ENCODE measurements at places on chromosomes 1 and 21.

- no peak for DNase-seq
Measured at GRCh38 chr1:200281201-200281835, 128.5 kb downstream of the ZNF281 start.

DNA sequence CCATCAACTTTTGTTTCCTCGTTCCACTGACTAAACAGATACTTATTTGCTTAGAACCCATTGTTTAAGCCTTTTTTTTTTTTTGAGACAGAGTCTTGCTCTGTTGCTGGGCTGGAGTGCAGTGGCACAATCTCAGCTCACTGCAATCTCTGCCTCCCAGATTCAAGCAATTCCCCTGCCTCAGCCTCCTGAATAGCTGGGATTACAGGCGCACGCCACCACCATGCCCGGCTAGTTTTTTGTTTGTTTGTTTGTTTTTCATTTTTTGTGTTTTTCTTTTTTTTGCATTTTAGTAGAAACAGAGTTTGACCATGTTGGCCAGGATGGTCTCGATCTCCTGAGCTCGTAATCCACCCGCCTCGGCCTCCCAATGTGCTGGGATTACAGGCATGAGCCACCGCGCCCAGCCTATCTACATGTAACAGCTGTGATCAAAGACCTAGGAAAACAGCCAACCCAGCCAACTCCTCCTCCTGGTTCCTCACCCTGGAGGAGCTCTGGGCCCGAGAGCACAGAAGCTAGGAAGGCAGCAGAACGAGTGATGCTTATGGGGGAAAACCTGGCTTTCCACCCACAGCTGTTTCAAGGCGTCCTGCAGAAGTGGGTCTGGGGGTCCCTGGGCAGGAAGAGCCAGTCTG lies 32.9 kb downstream of the KCNN3 start:
- DNase-seq: peak; percentile 54

GRCh38 chr1:85085417-85085816 lies 37.1 kb upstream of the MCOLN3 start:
- DNase-seq: no peak

DNA sequence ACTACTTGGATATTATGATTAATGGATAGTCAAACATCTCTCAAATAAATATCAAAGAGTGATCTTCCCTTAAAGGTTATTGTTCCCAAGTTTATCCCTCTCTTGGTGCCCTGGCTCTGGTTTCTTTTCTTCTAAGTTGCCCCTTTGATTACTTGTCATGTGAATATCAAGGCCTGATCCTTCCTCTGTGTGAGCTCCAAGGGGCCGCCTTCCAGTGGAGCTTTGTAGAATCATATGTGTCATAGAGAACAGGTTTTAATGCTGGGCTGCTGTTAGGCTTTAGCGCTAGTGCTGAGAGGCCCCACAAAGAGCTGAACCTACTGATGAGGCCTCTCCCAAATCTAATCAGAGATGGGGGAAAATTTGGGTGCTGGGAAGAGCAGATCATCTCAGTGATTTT lies 25.5 kb downstream of the UCK2 start:
- no peak for DNase-seq

DNA sequence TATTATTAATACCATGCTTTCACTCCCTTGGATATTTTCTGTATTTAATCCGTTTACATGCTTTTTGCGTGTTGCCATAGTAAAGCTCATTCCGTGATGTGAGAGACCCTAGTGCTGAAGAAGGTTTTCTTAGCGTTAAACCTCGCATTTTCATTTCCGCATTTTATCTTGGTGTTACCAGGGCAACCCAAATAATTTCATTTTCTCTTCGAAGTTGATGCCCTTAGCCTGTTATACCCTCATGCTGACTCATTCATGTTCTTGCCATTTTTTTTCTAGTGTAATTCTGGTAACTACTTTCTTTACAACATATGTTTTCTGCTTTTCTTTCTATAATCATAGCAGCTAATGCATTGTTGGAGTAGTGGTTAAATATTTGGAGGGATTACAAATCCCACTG lies 37.2 kb downstream of the LRRC8C start:
- DNase-seq: no peak

DNA sequence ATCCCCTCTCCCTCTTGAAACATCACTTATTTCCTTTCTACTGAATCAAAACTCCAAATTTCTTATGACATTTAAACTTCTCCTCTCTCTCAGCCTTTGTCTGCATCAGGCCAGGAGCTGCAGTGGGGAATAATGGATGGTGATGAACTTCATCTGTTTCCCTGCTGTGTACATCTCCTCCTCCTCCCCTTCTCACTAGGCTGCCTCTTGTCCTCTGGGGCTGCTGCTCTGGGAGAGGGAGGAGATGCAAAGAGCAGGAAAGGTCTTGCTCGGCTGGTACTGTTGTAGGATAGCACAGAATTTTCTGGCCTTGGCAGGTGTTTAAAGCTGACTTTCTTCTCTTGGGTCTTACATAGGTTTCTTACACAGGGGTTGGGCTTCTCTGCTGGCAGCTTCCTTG lies 31.1 kb upstream of the FMOD start:
- DNase-seq: no peak

DNA sequence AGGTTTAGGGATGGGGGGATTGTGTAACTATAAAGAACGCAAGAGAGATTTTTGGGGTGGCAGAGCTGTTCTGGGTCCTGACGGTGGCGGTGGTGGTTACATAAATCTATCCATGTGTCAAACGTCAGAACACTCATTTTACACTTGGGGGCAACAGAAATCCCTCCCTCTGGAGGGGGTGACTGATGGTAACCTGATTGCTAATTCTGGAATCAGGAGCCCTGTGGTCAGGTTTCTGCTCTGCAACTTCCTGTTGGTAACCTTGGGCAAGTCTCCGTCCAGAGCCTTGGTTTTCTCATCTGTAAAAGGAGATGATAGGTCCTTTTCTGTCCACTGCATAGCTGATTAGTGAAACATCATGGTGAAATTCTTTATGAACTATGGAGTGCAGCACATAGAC lies 40.9 kb downstream of the ALPL start:
- DNase-seq: no peak

GRCh38 chr1:76782809-76783208 lies 84.5 kb upstream of the ST6GALNAC5 start:
- DNase-seq: no peak

GRCh38 chr1:218945050-218945449 lies 228.6 kb upstream of the LYPLAL1 start:
- no peak for DNase-seq

DNA sequence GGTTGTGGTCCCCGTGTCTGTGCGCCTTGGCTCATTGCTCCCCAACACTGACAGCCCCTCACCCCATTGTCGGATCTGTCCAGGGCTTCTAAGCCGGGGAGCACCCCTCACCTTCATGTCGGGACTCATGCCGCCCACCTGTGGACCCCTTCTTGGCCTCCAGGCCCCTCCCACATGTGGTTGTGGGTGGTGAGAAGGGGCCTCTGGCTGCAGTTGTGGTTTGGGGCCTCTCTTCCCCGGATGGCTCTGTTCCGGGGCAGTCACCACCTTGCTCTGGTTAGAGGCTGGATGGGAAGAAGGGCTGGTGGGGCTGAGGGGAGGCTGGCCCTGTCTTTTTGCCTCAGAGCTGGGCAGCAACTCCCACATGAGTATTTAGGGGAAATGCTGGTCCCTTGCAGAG lies 158.6 kb upstream of the C1orf174 start:
- no peak for DNase-seq

DNA sequence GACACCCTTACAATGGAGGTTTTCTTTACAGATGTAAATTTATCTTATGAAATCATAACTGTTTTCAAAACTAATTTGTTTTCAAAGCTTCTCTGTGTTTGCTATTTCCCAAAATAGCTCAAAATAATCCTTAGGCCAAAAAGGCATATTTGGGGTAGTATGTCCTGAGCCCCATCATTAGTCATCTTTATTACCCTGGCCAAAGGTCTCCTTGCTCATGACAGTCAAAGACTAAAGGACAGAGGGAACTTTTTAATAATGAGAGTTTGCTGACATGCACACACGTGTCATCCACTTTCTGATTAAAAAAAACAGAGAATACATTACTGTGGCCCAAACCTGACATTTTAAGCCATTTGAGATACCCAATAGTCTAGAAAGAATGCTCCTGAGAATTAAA lies 221.9 kb upstream of the DUSP10 start:
- DNase-seq: no peak

DNA sequence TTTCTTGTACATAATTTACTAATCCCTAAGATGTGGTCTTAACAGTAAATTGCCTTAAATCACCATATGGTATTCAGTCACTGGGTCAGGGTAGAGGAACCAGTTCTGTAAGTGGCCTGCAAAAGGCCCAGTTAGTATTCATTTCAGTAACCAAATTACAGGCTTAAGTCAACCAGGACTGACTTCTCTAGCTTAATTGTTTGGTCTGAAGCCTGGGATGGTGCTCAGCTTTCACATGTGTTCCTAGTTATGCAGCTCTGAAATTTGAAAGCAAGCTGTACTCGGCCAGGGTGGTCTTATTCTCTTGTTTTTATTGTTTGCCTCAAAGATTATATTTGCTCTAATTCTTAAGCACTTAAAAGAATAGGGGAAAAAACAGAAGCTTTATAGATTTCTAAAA lies 144.6 kb downstream of the MAGI3 start:
- DNase-seq: peak; percentile 80

GRCh38 chr1:240582953-240583352 lies 29.0 kb downstream of the GREM2 start:
- DNase-seq: no peak

- DNase-seq: peak; percentile 78
Measured at GRCh38 chr1:26112407-26112775, 767 bp downstream of the PDIK1L start.

- no peak for DNase-seq
Measured at GRCh38 chr1:232164078-232164963, 465.6 kb downstream of the SIPA1L2 start.

- no peak for DNase-seq
Measured at GRCh38 chr1:150262388-150263320, 5.1 kb downstream of the CA14 start.

DNA sequence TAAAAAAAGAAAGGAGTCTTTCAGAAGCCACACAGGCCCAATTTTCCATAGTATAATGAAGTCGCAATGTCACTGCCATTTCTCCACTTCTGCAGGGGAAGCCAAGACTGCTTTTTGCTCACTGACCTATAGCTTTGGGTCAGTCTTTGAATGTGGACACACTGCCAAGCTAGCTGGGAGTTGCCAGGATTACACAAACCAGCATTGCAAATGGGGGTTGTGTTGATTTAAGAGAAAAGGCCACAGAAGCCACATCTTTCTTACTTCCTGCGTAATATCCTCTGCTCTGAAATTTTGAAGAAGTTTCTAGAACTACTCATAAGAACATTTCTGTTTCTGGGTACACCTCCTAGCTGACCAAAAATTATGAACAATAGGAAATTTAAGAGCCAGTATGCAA lies 45.8 kb upstream of the SAMSN1 start:
- no peak for DNase-seq

DNA sequence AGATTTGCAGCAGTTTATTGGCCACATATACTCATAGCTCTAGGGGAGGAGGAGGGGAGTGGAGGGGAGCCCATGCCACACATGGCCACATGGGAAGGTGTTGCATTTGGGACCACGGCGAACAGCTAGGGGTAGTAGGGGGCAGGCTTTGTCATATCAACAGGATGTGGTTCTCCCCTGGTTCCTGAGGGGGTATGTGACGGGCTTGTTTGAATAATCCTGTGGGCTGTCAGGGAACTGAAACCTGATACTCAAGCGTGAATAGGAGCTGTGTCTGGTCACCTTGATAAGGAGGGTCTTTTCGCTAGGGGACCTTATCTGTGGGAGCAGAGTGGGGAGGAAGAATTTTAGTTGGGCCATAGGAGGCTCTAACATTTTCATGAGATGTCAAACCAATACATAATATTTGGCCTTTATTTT lies 264.7 kb downstream of the CTH start:
- no peak for DNase-seq
